ENCODE measurements at places on chromosomes 4 and X.

- DNase-seq = no peak
Measured at GRCh38 chr4:65819192-65819591, 148.9 kb upstream of the EPHA5 start.

GRCh38 chrX:147226801-147227200, 412.3 kb upstream of the CXorf51A start:
- no peak for DNase-seq

DNA sequence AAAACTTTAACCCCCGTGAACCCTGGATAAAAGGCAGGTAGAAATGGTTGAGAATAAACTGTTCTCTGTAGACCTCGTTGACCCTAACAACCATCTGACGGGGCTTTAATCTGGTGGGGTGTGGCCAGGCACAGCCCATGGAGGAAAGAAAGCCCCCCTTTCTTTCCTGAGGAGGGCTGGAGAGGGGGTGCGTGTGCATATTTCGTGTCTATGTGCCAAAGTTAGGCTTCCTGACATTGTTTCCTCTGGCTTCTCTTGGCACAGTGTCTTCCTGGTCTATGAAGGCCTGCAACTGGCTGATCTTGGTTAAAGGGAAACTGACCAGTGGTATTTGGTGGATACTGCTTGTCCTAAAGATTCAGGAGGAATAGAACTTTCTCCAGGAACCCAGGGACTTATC, 97.1 kb downstream of the MGST2 start:
- no peak for DNase-seq

GRCh38 chr4:1246901-1247863, 1.7 kb downstream of the CTBP1 start:
- no peak for DNase-seq

GRCh38 chrX:105755109-105755508, 67.2 kb upstream of the NRK start:
- DNase-seq = no peak

DNA sequence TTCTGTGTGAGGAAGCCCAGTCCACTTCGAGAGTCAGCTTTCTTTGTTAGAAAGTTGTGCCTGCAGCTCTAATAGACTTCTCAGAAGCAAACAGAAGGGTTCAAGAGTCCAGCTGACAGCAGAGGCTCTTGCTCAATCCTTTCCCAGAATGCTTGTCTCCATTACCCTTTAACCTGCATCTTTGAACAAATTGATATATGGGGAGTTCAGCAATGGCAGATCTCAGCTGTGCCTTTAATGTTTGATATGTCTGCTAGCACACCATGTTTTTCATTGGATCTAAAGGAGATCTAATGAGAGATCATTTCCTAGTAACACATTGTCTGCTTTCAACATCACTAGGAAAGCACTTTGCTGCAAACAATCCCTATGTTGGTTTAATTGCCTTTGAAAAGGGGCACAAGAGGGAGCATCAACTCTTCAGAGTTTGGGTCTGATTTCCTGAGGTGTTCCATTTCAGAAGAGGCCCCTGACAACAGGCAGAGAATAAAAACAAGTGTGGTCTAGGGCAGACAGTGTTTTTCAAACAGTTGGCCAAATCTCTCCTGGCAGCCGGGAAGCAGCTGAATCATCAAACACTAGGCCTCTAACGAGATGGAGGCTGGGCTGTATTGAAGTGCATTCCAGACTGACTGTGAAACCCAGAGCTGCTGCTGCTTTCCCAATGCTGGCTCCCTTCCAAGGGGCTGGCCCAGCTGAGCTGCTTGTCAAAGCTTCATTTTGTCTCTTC, 55.5 kb downstream of the LUZP4 start:
- no peak for DNase-seq

GRCh38 chr4:76407440-76408119, 13.4 kb downstream of the CCDC158 start:
- no peak for DNase-seq

GRCh38 chr4:20119141-20119540, 132.6 kb upstream of the SLIT2 start:
- no peak for DNase-seq

- DNase-seq = no peak
Measured at GRCh38 chr4:185867770-185868169, 55.8 kb upstream of the SORBS2 start.

DNA sequence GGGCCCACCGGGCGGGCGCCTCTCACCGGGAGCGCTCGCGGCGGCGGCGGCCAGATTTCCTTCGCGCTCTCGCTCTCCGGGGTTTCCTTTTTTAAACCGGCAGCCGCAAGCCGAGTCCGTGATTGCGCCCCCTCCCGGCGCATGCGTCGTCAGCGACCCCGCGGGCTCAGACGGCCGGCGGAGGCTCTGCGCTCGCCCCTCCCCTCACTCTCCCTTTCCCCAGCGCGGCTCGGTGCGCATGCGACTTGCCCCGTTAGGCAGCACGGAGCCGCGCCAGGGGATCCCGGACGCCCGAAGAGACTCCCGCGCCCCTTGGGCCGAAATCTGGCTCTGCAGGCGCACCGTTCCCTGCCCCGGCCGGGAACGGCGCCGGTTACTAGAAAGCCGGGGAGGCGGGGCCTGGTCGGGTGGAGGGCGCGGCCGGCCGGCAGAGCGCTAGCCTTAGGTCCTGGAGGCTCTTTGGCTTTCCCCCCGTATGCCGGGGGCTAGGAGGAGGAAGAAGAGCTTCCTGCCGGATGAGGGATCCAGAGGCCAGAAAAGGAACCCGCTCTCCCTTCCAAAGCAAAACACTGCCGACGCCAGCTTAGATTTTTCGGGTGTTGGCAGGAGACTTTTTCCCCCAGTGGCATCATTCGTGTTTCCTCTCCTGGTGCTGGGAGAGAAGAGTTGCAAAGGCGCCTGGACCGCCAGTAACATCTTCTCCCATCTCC, at the start of gene CLOCK:
Gene CLOCK, minus strand, starts transcription at position 154 of the 710 bp plus-strand sequence. CDS start 64,124 bp downstream, outside the sequence.
- DNase-seq = peak; percentile 71

GRCh38 chr4:169153481-169154087, 117.2 kb downstream of the SH3RF1 start:
- no peak for DNase-seq

- no peak for DNase-seq
Measured at GRCh38 chrX:15748841-15749240, 10.8 kb downstream of the CA5B start.

DNA sequence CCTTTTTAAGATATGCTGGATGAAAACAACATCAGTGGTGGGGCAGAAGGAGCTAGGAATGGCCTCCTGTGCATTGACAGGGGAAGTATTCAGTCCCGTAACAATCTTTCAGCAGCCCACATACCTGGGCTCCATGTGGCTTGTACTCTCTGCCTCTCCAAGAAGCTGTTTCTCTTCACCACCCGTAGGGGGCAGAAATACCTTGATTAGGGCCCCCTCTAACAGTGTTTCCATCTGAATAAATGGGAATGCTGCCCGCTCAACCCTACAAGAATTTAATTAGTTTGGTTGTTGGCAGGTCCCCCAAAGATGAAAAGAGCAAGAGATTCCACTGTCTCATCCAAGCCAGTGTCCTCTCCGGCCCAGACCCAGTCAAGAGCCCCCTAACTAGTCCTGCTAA, 155.2 kb downstream of the SMIM20 start:
- DNase-seq = no peak

DNA sequence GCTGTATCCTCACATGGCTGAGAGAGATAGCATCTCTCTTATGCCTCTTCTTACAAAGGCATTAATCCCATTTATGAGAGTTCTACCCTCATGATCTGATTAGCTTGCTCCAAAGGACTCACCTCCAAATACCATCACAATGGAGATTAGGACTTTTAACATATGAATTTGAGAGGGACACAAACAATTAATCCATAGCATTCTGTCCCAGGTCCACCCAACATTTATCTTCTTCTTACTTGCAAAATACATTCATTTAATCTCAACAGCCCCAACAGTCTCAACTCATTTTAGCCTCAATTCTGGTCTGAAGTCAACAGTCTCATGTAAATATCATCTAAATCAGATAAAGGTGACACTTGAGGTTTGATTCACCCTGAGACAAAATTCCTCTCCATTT, 555.4 kb downstream of the RAB28 start:
- no peak for DNase-seq

DNA sequence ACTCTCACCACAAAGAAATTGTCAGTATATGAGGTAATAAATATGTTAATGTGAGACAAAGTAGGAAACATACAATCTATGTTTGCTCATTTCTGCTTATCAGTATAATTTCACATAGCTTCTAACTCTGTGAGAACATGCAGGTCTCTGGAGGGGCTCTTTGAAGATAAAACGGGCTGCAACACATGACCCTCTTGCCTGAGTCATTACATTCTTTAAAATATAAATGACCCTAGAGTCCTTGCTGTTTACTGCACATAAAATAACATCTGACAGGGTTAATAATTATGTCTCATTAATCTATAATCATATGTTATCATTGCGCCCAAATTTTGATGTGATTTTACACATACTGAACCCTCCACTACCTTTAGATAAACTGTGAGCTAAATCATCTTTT, 681.5 kb downstream of the ARAP2 start:
- no peak for DNase-seq

- no peak for DNase-seq
Measured at GRCh38 chr4:32574803-32575202, 1854.6 kb downstream of the PCDH7 start.

GRCh38 chr4:4627111-4627510, 85.3 kb upstream of the STX18 start:
- DNase-seq = no peak

DNA sequence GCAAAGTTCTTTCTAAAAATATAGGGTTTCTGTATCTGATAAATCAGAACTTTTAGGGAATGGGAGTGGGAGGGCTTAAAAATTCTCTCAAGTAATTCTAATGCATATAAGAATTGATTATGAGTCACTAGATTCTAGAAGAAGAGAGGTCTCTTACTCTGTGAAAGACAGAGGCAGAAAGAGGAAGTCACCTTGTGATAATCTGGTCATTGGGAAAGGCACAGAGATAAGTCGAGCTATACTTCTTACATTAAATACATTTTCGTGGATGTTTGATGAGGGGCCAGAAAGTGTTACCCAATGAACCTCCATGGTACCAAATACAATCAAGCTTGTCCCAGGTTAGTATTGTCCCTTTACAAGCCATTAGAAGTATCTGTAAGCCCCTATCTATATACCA, 134.4 kb downstream of the MAD2L1 start:
- no peak for DNase-seq

- DNase-seq = peak; percentile 47
Measured at GRCh38 chr4:15756361-15756861, 21.7 kb upstream of the CD38 start.

GRCh38 chr4:178738026-178738425, 1295.8 kb upstream of the AGA start:
- no peak for DNase-seq

DNA sequence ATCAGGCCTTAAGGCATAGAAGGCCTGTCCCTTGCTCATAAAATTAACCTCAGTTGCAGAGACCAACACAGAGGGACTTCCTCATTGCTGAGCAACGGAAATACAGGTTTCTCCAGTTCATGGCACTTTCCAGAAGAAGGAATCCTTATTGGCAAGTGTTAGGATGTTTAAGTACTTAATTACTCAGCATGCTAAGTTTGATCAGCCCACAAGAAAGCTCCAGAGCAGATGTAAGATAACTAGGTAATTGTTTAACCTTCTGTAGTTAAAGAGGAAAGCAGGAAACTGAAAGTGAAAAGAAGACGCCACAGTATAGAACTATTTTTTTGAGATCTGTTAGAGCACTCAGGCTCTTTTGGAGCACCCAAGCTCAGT, 33.5 kb downstream of the SMS start:
- DNase-seq = no peak

DNA sequence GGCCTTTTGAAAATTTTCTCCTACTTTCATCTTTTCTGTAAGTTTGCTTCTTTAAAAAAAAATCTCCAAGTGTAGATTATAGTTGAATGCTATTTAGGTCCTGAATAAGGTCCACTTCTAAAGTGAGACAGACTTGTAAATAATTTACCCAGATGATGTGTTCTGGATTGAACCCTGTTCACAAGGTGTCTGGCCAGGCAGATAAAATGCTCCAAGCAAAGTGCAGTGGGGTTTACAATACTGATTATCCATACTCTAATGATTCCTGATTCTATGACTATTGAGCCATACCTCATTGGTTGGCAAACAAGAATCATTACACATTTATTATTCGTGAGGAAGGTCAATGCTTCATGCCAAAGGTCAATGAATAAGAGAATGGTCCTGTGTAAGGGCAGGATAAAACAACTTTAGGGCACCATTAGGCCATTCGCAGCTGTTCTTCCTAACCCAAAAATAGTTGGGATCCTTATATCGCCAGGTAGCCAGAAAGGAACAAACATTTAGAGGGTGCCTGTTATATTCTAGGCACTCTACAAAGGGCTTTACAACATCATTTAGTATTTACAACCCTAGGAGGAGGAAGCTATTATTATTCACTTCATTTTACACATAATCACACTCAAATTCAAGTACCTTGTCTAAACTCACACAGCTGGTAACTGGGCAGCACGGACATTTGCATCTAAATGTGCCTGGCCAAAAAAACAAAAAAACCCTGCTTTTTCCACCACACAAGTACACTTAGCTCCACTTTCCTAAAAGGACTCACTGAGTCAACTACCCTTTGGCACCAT, 18.6 kb upstream of the SAT1 start:
- DNase-seq = no peak

- no peak for DNase-seq
Measured at GRCh38 chr4:26992657-26993361, 132.2 kb downstream of the STIM2 start.

GRCh38 chrX:137034508-137034872, 695 bp upstream of the GPR101 start:
- DNase-seq = no peak

DNA sequence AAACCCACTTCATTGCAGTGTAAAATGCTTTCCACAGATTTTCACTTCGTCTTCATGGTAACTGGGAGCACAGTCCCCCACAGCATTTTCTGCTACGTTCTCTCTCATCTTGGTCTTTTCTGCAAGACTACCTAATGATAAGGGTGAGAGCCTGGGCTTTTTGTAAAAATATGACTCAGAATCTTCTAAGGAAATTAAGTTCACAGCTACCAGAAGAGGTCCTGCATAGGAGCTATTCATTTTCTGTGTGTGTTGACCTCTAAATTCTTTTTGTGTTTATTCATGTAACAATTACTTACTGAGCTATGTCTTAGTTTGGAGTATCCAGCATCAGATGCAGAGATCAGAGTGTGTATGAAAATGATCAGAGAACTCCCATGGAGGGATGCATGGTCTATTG, 192.2 kb downstream of the CPEB2 start:
- no peak for DNase-seq

DNA sequence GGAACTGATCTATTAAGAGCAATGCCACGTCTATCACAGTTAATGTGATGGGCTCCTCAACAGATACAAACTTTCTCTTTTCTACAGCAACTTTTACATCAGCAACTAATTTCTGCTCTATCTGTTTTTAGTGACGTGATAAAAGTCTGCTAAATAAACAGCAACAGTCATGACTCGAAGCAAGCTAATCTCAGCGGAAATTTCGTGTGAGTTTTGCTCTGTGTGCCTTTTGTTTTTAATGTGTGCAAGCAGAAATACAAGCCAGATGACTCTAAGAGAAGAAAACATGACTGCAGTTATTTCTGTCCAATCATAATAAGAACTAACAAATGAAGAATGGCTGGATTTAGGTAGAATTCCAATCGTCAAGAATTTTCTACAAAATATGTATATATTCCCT, 214.3 kb downstream of the LDB2 start:
- DNase-seq = no peak

All from stimulated activated CD8-positive, alpha-beta memory T cell treated with anti-CD3 and anti-CD28 coated beads, Interleukin-12 subunit alpha, Interleukin-12 subunit beta, amount 100 ng/mL, for 1 hour (primary cell).